ENCODE measurements at places on chromosomes 1 and 21.

- DNase-seq, result no peak
These were observed 1672.4 kb downstream of the KCNT2 start for GRCh38 chr1:194935864-194936263.

GRCh38 chr1:30132602-30133286, 590.6 kb downstream of the MATN1 start:
- DNase-seq, result no peak

- DNase-seq, result no peak
These were observed 13.9 kb upstream of the EDN2 start for GRCh38 chr1:41498391-41498790.

DNA sequence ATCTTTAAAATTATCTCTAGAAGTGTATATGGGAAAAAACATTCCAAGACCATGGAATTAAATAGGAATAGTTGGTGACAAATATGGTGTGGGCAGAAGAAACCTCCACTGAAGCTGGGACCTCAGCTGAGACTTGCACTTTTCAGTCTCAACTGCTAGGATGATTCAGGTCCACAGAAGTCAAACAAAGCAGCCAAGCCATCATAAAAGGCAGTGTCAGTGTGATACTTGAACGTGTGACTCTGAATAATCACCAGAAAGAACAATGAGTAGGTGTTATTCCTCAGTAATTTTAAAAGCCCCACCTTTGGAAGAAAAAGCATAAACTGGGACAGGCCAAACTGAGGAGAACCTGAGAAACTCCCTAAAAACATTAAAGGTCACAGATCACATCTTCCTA, 90.7 kb downstream of the ZNF281 start:
- no peak for DNase-seq

- no peak for DNase-seq
These were observed 69.0 kb downstream of the DHRS3 start for GRCh38 chr1:12548973-12549459.

GRCh38 chr1:4404854-4405590, 249.4 kb upstream of the AJAP1 start:
- DNase-seq, result no peak

GRCh38 chr1:244154508-244154871, 103.4 kb downstream of the ZBTB18 start:
- no peak for DNase-seq

DNA sequence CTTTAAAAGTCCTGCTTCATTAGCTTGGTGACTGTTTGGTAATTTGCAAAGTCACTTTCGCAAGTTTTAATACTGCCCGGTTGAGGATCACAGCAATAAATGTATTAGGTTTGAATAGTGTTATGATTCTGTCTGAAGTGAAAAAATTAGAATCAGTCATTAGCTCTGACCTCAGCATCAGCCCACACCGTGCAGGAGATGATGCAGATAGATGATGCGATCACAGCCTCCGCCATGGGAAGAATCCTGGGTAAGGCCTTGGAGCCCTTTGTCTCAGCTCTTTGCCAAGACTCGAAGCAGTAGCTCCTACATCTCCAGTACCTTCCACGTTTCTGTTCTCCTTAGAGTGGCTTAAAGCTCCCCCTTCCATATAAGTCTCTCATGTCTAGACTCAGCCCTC, 366.7 kb downstream of the CAMTA1 start:
- no peak for DNase-seq

DNA sequence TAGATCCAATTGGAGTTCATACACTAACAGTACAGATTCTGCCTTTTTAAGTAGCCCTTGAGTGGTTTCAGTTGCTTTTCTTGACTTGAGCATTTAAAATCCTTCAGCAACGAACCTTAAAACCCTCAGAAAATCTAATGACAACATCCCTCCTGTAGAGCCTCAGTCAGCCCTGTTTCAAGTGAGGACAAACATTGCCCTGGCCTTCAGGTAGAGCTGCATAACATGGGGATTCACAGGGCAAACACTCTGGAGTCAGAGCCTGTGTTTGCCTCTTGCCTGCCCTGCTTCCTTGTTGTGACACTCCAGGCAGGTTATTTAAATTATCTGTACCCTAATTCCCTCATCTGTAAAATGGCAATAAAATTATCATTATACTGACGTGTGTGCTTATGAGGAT, 96.1 kb upstream of the KCNA3 start:
- DNase-seq, result no peak

DNA sequence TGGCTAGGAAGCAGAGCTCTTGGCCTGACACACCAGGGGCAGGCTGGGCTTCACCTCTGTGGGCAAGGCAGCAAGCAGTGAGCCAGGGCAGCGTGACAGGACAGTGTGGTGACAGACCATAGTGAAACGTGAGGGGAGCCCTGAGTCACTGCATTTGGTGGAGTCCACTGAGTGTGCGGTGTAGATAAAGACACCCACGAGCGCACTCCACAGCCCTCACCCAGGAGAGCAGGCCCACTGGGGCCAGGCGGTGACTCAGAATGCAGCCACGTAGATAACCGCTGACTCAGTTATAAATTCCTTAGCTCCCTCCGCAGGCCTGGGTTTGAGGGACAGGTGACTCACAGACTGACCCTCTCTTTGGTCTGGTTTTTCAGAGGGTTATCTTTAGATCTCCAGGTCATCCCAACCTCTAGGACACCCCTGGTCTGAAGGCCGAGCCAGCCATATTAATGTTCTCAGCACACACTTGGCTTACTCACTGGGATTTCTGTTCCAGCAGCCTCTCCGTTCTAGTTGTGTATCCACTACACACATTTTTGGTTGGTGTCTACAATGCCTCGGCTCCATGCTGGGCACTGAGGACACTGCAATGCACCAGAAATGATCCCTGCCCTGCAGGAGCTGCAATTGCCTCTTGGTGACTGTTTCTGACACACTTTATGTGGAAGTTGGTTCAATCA, 90.2 kb upstream of the TSPAN2 start:
- no peak for DNase-seq

DNA sequence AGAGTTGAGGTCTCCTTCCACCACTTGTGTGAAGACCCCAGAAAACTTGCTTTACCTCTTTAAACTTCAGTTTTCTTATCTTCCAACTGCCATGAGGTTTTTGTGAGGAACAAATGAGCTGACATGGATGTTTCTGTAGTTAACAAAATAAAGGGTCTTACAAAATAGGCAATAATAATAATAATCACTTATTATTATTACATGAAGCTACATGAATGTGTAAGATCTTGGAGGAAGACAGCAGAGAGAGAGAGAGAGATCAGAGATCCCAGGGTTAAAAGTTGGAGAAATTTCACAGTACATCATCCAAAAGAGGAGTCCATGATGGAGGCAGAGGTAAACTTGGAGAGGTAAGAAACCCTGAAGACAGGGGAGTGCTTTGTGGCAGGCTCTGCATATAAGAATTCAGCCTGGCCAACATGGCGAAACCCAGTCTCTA, 10.7 kb downstream of the RCC1 start:
- DNase-seq, result no peak

GRCh38 chr1:67159233-67159632, 7.0 kb upstream of the IL23R start:
- no peak for DNase-seq

DNA sequence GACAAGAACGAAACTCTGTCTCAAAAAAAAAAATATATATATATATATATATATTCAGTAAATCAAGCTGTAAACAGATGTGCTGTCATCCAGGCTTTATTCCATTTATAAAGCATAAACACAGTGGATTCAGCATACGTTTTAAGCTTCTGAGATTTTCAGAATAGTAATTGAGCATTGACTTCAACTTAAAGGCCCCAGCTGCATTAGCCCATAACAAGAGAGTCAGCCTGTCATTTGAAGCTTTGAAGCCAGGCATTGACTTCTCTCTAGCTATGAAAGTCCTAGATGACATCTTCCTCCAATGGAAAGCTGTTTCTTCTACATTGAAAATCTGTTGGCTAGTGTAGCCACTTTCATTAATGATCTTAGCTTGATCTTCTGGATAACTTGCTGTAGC, 6.6 kb downstream of the KPNA6 start:
- DNase-seq, result no peak

DNA sequence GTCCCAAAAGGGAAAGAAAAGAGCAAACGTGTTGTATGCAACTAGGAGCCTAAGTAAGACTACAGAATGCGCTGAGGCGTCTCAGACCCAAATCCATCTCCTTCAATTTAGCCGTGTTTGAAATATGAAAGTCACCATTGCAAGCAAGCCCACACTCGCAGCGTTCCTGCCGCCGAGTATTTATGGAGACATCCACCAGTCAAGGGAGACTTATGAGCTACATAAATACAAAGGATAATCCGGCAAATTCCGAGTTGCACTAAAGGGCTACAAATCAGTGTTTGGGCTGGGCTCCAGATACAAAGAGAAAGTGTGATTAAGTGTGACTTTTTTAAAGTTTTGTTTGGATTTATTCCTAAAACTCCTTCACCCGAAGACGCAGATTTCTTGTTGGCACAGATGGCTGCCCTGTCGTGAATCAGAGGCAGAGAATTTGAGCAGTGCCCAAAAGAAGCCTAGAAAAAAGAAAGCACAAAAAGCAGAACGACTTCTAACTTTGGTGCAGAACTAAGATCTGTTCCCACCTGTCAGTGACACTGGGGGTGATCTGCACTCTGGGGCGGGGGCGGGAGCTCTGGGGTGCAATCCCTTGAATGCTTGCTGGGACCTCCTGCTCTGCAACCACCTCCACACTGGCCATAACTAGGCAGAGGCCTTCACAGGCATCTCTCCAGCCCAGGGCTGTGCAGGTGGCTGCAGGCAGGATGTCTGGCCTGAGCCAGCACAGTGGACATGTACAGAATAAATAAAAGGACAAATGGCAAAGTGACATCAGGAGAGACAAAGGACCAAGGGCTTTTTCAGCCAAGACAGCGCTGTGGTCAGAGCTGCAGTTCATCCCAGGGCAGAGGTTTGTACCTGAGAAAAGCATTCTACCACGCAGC, 489.7 kb downstream of the NPHP4 start:
- no peak for DNase-seq

DNA sequence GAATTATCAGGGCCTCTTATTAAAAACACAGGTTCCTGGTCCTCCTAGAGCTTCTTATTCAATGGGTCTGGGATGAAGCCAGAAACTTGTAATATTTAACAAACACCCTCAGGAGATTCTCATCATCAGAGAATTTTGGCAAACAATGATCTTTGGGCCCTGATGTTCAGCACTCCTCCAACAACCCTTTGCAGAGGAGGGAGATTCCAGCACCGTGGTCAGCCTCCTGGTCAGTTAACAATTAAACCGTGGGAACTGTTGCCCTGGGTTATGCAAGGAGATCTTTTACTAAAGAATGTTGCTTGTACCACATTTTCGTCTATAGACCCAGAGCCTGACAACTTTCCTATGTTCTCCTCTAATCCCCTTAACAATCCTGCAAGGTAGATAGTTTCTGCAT, 294.4 kb downstream of the PLPP3 start:
- DNase-seq, result no peak

- no peak for DNase-seq
These were observed 30.0 kb upstream of the SDE2 start for GRCh38 chr1:226029093-226029496.

GRCh38 chr1:107669996-107670395, 295.0 kb downstream of the VAV3 start:
- no peak for DNase-seq

- DNase-seq, result no peak
These were observed 13.2 kb downstream of the COQ8A start for GRCh38 chr1:226953175-226953800.

- no peak for DNase-seq
These were observed 2.5 kb upstream of the JUN start for GRCh38 chr1:58786184-58786926.

- no peak for DNase-seq
These were observed 126.7 kb downstream of the RABGAP1L start for GRCh38 chr1:174286042-174286441.

GRCh38 chr21:25980710-25981109, 189.9 kb downstream of the APP start:
- DNase-seq, result no peak

- DNase-seq, result no peak
These were observed 63.5 kb downstream of the MDM4 start for GRCh38 chr1:204579681-204580080.

DNA sequence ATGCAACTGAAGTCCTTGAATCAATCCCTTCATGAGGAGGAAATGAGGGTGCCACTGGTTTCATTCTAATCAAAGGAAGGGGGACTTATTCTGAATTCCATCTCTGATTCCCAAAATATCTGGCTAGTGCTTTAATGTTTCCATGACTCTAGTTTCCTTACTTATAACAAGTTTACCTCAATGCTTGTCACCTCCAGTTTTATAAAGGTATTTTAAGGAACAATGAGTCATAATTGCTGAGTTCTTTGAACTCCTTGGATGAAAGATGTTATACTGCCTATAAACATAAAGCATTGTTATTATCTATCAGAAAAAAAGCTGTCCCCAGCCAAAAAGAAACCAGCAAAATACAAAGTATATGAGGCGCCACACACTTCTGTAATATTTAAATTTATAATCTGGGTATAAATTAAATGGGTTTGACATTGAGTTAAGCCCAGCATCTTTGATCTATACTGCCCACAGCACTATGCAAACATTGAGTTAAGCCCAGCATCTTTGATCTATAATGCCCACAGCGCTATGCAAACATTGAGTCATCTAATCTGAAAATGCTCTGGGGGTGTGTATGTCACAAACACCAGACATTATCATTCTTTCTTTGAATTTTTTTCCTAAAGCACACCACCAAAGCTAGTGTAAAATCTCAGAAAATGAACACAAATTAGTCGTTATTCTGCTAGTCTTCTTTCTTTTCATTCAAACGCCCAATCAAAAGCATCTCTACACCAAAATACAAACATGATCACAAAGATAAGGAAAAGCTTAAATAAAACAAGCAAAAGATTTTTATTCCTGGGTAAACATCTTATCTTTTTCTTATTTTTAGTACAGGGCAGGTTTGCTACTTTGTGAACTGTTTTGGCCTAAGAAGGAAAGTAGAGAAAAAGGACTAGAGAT, 11.5 kb upstream of the CXADR start:
- no peak for DNase-seq

DNA sequence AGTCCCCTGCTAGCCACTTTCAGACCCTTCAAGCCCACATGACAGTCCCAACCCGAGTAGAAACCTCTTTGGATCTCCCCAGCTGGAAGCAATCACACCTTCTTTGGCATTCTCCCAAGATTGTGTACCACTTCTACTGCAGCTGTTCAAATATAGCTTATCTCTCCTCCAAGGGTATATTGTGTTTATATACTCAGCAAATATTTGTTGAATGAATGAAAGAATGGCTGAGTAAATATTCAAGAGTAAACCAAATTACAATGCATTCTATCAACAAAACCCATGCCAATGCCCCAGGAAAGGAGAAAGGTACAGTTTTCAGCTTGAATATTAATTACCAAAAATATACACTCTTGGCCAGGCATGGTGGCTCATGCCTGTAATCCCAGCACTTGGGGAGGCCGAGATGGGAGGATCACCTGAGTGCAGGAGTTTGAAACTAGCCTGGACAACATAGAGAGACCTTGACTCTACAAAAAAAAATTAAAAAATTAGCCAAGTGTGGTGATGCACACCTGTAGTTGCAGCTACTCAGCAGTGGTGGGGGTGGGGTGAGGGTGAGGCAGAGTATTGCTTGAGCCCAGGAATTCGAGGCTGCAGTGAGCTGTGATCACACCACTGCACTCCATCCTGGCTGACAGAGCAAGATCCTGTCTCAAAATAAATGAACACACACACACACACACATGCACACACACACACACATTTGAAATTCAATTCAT, 68.5 kb downstream of the NIBAN1 start:
- no peak for DNase-seq
